ENCODE measurements at places on chromosomes 16 and 17.

DNA sequence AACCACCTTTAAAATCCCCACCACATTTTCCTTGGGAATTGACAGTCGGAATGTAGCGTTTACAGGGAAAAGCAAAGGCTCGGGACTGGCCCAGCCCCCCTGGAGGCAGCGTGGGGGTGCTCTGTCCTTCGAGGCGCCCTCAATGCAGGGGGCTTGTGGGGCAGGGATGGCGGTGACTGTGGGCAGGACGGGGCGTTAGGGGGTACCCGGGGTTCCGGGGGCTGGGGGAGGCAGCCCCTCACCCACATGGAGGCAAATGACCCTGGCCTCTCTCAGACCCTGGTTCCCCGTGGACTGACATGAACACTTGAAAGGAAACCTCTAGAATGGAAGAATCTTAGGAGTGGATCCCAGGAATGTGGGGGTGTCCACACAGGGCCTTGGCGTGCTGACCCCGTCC lies 78.4 kb upstream of the GNG13 start:
- DNase-seq: no peak
- peaks cover 2% of the 10 kb centered on the region for H3K4me1 ChIP-seq
- H3K4me3 ChIP-seq: no peak overlapping the region
- H3K27ac ChIP-seq: no peak overlapping the region
- peaks cover 2% of the 10 kb centered on the region for H3K36me3 ChIP-seq

- peak; percentile 55 for DNase-seq
- peaks cover 51% of the 10 kb centered on the region for H3K4me1 ChIP-seq
- H3K4me3 ChIP-seq: peak overlapping the region; percentile 32
- H3K27me3 ChIP-seq: peaks cover 13% of the 10 kb centered on the region
Measured at GRCh38 chr16:85888405-85889331, 10.3 kb upstream of the IRF8 start.

- H3K36me3 ChIP-seq: peaks cover 43% of the 10 kb centered on the region
- H3K4me1 ChIP-seq: peaks cover 48% of the 10 kb centered on the region
- peak overlapping the region; percentile 92 for H3K27ac ChIP-seq
- H3K4me3 ChIP-seq: peak overlapping the region; percentile 92
Measured at GRCh38 chr17:45248132-45248957, 13.5 kb downstream of the SPATA32 start.

DNA sequence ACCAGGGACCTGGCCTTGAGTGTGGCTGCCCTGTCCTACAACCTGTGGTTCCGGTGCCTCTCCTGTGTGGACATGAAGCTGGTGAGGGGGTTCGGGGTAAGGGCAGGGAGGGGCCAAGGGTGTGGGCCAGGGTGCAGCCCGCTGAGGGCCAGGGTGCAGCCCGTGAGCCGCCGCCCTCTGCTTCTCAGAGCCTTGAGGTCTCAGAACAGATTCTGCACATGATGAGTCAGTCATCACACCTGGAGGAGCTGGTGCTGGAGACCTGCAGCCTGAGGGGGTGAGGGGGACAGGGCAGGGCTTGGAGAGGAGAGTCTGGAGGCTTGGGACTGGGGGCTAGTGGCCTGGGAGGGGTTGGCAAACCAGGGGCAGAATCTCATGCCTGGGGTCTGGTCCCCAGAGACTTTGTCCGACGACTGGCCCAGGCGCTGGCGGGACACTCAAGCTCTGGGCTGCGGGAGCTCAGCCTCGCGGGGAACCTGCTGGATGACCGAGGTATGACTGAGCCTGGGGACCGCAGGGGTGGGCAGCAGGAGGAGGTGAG lies 2.2 kb downstream of the CARMIL2 start:
- peaks cover 9% of the 10 kb centered on the region for H3K4me1 ChIP-seq
- no peaks in the 10 kb centered on the region for H3K27me3 ChIP-seq
- no peak for DNase-seq
- peaks cover 8% of the 10 kb centered on the region for H3K36me3 ChIP-seq
- H3K4me3 ChIP-seq: no peak overlapping the region
- H3K27ac ChIP-seq: no peak overlapping the region

- H3K4me1 ChIP-seq: peaks cover 15% of the 10 kb centered on the region
- no peaks in the 10 kb centered on the region for H3K27me3 ChIP-seq
- peaks cover 1% of the 10 kb centered on the region for H3K36me3 ChIP-seq
Measured at GRCh38 chr17:74871356-74872076, 1.3 kb downstream of the FDXR start.

DNA sequence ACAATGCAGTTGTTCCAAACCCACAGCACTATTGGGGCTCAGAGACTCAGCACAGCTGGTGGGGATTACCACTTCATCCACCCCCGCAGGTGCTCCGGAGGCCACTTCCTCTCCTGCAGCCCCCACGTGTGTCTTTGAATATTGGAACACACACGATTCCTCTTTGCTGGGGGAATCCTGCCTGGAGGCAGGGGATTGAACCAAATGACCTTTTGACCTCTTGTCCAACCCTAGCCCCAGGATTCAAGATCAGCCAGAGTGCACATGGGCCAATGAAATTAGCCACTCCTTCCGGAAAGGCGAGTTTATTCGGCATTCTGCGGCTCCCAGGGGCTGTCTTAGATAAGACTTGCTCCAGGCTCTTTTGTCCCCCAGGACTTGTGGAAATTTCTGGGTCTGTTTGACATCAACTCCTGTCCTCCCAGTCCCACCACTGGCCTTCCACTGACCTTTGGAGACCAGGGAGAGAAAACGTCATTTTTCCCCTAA lies 350.2 kb downstream of the FOXL1 start:
- H3K4me3 ChIP-seq: no peak overlapping the region
- no peak overlapping the region for H3K27ac ChIP-seq
- peaks cover 36% of the 10 kb centered on the region for H3K27me3 ChIP-seq
- no peak for DNase-seq
- no peaks in the 10 kb centered on the region for H3K36me3 ChIP-seq

- peaks cover 72% of the 10 kb centered on the region for H3K4me1 ChIP-seq
- H3K4me3 ChIP-seq: peak overlapping the region; percentile 94
- peaks cover 37% of the 10 kb centered on the region for H3K36me3 ChIP-seq
- H3K27me3 ChIP-seq: no peaks in the 10 kb centered on the region
- H3K27ac ChIP-seq: peak overlapping the region; percentile 90
Measured at GRCh38 chr17:40097931-40098845, 2.2 kb downstream of the NR1D1 start.

Data from activated naive CD8-positive, alpha-beta T cell treated with anti-CD3 and anti-CD28 coated beads for 36 hours (primary cell).